ENCODE measurements at places on chromosomes 2 and 18.
A peak's percentile ranks its signal among the peaks of the same experiment; 100 is the strongest.

DNA sequence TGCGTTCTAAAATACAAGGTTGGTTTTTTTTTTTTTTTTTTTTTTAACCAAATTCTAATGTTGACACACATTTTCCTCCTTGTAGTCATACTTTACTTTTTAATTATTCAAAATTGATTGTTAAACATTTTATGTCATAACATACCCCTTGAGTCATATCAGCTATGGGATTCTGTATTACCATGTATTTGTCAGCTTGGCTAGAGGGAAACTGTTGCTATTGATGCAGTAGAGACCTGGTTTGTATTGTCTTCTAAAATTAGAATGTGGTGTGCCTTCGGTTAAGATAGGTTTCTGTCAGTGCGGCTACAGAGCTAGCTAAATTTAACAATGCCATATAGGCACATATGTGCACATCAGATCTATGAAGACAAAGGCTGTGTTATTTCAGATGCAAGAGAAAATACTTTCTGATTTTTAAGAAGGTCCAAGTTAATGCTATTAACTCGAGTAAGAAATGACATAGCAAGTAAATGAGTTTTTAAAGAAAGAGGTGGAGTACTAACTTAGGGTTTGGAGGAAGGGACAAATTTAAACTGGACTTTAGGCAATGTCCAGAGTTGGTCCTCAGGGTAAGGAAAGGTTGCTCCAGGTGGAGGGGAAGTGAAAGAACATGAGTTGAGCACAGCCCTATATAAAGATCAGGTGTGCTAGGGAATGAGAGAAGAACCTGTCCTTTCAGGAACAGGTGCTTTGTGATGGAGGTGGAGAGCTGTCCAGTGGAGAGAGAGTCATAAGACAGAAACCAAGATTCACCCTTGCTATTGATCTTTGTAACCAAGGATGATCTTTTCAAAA is 152.3 kb downstream of the PRPF40A start:
- no peak for DNase-seq

DNA sequence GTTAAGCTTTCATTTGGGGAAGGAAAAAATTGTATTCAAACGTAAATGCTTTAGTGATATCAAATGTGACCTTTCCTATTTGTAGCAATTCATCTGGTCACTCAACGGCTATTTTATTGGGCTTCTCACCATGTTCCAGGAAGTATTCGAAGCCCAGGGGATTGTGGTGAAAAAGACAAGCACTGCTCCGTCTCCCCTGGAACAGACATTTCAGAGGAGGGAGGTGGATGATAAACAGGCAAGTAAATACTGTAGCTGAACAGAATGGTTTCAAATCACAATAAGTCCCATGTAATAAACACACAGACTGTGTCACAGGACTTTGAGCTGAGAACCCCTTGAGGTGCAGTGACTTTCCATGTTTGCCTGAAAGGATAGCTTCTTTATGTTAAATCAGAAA is 464.7 kb upstream of the HNRNPA3 start:
- no peak for DNase-seq

GRCh38 chr2:238487134-238487533 is 60.4 kb downstream of the ASB1 start:
- no peak for DNase-seq

DNA sequence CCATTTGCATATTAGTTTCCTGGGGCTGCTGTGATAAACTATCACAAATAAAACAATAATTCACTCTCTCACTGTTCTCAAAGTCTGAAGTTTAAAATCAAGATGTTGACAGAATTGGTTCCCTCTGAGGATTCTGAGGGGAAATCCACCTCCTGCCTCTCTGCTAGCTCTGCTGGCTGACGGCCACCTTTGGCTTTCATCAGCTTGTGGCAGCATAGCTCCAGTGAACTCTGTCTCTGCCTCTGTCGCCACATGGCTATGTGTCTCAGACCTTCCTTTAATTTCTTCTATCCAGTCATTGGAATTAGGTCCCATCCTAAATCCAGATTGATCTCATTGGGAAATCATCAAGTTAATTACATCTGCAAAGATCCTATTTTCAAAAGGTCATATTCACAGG is 38.9 kb upstream of the TRIM43 start:
- no peak for DNase-seq

GRCh38 chr2:164438490-164439205 is 182.6 kb downstream of the GRB14 start:
- DNase-seq, result no peak

DNA sequence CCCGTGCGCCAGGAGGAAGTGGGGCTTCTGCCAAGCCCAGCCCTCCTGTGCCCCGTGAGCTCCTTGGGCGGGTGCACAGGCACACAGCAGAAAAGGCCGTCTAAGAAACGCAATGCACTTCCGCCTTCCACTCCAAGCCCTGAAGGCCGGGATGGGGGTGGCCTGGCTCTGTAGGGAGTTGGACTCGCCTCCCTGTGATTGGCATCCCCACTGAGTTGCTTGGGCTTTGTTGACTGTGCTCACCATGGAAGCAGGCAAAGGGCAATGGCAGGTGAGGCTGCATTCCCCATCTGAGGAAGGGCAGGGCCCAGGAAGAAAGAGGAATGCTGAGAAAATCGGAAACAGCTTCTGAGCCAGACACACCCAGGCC is 66.8 kb downstream of the CRACDL start:
- DNase-seq, result no peak

GRCh38 chr18:72986103-72986502 is 118.3 kb upstream of the NETO1 start:
- DNase-seq, result no peak

DNA sequence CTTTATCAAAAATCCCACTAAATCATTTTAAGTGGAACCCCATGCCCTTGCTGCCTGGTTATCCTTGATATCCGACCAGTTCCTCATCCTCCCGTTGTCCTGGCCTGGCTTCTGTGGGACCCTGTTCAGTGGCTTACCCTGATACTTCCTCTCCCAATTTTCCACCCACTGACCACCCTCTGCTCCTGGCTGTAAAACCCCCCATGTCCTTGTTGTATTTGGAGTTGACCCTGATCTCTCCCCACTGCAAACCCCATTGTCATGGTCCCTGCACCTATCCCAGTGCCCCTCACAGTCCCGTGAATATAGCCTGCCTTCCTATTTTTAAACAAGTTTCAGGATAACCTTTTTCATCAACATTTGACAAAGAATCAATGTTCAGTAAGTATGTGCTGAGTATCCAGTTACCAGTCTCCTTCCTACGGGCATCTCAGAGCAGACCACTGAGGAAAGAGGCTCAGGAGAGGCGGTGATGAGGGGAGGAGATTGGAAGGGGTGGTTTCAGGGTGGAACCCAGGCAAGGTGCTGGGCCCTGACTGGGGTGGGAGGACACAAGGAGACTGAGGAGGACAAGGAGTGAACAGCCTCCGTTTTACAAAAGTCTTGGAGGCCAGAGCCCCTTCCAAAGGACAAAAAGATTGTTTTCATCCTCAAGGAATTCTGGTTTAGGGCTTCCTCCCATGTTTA is 131.8 kb downstream of the PXDN start:
- DNase-seq, result no peak

GRCh38 chr2:27275211-27276150 is at the start of gene DNAJC5G:
Gene DNAJC5G, plus strand, starts transcription at chr2:27275433. Its CDS starts 1,296 bp downstream, at chr2:27276729.
- DNase-seq, result no peak

DNA sequence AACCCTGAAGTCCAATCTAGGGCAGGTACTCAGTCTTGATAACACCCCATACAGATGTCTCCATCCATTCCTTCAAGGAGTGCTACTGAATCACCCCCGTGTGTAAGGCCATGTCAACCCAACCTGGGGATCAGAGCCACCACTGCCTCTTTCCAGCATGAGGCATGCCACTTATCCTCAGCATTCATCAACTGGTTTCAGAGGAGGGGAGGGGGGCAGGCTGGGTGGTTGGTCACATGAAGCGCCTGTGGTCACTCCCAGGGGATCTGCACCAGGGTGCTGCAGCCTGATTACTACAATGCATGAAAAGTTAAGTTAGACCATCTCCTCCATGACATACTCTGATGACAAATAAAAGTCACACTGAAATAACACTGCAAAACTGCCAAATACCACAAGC is 65.0 kb downstream of the UXS1 start:
- no peak for DNase-seq

DNA sequence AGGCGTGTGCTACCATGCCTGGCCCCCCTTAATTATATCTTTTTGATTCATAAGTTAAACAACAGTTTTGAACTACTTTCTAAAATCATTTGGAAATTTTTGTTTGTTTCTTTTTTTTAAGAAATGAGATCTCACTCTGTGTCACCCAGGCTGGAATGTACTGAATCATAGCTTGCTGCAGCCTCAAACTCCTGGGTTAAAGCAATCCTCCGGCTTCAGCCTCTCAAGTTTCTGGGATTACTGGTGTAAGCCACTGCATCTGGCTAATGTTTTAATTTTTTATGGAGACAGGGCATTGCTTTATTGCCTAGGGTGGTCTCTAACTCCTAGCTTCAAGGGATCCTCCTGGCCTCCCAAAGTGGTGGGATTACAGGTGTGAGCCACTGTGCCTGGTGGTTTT is 71.5 kb downstream of the BABAM2 start:
- no peak for DNase-seq

GRCh38 chr2:202950592-202950991 is 38.5 kb downstream of the CARF start:
- DNase-seq, result no peak

GRCh38 chr2:44805401-44806235 is 135.9 kb upstream of the SIX3 start:
- no peak for DNase-seq

DNA sequence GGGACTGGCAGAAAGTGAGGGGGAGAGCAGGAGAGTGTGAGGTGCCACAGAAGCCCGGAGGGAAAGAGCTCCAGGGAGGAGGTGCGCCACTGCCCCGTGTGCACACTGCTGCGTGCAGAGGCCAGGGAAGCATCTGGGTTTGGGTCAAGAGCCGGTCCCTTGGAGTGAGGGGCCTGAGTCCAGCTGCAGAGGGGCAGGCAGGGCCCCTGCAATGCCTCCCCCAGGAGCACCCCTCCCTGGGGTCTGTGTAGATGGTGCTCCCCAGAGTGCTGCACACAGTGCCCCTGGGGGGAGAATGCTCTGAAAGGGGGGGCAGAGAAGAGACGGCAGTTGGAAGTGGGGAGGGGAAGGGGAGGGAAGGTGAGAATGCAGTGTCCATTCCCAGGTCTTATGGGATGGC is 3.7 kb upstream of the LIMS2 start:
- DNase-seq, result no peak

DNA sequence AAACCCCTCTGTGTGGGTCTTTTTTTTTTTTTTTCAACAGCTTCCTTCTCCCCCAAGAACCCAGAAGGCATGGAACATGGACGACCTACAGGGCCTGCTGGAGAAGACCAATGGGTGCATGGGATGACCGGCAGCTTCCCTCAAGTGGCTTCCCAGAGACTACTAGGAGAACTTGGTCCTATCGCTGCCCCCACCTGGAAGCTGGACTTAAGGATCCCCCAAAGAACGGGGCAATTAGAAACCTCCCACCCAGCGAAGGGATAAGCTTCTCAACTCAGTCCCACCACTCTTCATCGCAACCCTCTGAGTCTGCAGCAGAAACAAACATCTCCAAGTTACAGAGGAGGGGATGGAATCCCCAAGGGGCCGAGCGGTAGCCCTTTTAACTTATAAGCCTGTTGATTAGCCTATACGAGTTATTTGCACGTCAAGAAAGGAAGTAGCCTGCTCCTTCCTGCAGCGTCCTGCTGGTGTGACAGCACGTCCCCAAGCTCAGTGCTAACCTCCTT is 1.4 kb downstream of the ACTR1B start:
- DNase-seq, result peak; percentile 29

- no peak for DNase-seq
Observed at GRCh38 chr2:17208511-17208910, 309.7 kb downstream of the RAD51AP2 start.

DNA sequence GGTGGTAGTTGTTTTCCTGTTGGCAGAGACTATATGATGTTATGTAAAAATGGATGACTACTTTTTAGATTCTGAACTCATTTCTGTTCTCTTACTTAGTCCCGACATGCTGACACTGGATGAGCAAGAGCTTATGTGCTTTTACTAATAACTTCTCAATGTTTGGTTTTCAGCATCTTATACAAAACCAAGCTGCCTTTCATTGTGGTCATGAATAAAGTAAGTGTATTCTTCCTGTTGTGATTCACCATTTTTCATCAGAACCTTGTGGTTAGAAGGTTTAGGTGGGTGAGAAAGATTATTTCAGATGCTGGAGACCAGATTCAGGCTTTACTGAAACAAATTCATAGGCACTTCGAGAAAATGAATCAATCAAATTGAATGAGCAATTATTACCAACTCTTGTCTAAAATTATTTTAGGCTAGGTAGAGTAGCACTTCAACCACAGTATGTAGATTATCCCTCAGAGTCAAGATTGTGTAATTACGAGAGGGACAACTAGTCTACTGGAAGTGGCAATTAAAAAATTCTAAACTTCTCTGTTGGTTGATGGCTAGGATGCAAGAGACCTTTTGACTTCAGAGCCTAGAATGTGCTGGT is 9.3 kb downstream of the GPN1 start:
- no peak for DNase-seq

DNA sequence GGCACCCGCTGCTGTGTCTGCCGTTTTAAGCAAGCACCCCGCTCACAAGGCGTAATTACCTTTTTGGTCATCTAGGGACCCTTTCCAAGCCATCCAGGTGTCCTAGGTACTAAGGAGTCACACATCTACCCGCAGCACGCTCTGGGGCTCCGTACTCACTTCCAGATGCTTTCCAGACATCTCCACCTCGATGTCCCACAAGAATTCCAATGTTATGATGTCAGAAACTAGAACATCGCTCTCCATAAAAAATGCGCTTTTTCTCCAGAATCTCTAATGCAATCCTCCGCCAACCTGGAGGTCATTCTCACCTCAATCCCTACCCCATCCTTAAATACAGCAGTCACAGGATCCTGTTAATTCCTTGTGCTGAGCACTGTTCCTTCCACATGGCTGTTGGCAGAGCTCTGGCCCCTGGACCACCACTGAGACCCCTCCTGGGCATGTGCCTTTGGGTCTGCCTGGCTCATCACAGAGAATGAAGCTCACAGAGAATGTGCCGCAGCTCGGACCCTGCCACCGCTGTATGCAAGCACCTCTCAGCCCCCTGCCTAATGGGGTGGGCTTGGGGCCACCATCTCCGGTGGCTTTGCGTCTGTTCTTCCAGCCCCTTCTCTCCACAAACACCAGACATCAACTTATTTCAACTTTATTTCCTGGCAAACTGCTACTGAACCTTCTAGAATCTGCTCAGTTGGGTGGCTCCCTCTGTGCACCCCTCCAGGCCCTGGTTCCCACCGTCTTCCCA is 4.6 kb upstream of the PXDN start:
- no peak for DNase-seq

DNA sequence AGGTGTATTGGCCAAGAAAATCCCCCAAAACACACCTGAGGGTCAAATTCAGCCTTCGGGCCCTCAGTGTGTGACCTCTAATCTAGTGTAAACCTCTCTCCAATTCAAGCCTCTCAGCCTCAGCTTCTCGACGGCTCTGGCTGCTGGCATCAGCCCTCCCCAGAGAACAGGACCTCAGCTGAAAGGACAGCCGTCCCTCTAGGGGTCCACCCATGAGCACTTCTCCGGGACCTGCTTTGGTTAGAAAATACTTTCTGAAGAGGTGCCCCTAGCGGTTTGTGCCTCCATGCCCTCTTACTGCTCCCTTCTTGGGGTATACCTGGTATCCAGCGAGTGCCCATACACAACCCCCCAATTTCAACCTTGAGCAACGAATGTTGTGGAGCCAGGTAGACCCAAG is 48.8 kb downstream of the INHBB start:
- no peak for DNase-seq
